ENCODE measurements at places on chromosomes 7 and 10.

DNA sequence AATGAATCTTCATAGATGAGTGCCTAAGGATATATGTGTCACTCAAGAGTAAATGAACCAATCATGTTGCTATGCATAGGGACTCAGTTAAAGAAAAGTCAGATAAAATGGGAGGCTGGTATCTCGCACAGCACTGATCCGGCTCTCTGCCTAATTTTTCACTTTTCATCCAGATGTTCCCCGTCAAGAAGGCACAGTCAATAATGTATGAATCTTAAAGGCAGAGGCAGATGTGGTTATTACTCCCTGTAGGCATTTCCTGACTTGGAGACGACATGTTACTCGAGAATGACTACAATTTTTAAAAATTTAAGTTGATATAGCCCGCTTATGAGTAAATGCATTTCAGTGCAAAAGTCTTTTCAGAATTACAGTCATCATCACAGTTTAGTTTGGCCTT lies 113.6 kb downstream of the TBXAS1 start:
- DNase-seq: no peak

DNA sequence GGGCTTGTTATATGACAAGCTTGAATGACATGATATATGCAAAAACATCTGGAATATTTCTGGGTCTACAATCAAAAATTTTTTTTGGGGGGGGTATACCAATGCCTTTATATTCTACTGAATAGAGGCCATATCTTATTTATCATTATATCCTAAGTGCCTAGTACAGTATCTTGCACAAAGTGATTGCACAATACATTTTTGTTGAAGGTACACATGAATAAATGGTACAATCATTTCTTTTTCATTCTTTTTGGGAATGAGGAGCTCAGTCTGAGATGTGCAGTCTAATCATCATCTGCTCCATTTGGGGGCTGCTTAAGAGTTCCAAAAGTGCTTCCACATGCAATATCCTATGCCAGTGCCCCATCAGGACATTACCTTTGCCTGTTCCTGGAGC lies 214.6 kb downstream of the KIF20B start:
- no peak for DNase-seq

DNA sequence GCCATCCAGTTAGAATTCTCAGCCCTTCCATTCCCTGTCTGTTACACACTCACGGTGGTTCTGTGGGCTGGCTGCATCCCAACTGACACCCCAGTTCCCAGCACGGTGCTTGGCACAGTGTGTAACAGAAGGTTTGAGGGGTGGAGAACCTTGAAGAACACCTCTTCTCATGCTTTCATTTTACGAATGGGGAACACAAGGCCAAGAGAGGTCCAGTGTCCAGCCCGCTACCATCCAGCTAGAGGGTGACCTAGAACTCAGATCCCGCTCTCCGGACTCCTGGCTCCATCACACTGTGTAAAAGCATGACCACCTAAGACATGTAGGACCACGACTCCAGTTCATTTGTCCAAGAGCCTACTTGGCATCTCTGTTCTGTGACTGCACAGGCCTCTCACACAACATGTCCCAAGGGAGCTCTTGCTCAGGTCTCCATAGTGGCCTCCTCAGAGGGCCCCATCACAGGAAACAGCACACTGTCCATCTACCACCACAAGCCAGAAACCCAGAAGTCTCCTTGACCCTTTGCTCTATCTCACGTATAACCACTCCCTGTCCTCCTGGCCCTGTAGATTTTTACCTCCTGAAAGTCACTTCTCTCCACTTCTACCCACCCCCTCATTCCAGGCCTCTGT lies 2.8 kb upstream of the CDH23 start:
- no peak for DNase-seq

DNA sequence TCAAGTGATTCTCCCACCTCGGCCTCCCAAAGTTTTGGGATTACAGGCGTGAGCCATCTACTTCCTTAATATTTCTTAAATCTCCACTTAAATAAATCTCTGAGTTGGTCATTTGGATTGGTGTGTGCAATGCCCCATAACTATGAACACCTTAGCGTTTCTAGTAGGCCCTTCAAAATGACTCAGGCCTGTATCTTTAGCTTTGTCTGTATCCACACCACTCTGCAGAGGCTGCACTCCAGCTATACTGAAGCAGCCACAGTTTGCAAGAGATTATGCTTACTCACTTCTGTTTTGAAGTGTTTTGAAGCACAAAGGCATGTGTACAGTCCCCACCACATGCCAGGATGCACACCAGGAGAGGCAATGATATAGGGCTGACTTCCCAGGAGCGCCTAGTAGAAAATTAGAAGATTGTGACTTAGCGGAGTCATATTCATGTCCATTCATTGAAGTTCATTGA lies 2.4 kb upstream of the ST7 start:
- DNase-seq: no peak

DNA sequence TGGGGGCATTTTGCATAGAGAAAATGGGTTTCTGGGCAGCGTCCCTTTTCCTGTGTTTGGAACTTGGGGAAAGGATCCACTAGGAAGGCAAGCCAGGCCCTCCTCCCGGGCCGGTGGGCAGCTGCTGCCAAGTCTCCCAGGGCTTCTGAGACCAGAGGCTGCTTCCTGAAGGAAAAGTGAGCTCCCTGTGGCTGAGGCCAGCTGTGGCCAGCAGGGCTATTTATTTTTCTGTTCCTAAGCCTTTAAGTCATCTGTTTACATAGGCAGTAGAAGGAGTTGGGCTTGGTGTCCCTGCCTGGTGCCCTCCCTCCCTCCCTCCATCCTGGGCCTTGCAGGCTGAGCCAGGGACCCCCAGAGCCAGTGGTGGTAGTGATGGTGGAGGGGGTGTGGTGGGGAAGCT lies 70.5 kb upstream of the COL13A1 start:
- no peak for DNase-seq

DNA sequence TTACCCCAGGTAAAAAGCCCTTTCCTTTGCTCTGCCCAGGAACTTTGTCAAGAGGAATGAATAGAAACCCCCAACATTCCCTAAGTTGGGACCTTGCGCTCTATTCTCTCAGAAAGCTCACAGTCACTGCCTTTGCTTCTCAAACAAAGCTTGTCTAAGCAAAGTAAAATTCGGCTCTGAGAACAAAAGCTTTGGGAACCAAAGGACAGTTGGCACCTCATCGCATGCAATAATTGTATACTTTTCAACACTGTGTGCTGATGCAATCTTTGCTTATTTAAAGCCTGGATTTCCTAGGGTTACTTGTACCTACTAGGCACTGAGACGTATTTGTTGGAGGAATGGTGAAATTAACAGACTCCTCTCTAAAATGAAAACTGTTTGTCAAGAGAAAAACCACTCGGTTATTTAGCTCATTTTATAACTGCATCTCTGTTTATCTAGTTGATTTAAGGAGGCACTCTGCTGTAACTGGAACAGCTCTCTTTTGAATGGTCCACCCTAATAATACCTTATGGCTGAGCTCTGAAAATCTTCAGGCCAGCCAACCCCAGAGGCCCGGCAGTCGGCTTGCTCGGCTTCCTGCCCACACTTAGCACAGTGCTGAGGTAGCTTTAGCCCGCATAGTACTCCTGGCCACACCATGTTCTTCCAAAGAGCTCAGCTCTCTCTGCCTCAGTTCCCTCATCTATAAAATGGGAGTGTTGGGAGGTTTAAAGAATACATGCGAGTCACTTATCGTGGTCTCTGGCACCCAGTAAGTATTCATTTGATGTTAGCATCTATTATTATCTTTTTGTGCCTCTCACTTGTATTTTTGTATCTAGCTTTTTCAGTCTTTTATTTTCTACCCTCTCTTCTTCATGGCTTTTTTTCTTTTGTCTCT lies 80.2 kb upstream of the PRR15 start:
- no peak for DNase-seq

DNA sequence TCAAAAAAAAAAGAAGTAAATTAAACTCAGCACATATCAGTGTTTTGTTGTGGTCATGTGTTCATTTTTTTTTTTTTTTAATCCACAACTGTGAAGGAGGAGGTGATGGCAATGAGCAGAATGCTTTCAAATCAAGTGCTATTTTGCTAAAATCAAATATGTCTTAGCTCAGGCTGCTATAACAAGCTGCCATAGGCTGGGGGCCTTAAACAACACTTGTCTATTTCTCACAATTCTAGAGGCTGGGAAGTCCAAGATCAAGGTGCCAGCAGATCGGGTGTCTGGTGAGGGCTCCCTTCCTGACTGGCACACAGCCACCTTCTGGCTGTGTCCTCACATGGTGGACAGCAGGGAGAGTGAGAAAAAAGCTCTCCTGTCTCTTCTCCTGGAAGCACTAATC lies 203.9 kb downstream of the FAM107B start:
- DNase-seq: no peak

GRCh38 chr10:85789982-85790789 lies 576.4 kb downstream of the GRID1 start:
- no peak for DNase-seq

GRCh38 chr7:11707606-11708193 lies 124.3 kb downstream of the THSD7A start:
- no peak for DNase-seq

DNA sequence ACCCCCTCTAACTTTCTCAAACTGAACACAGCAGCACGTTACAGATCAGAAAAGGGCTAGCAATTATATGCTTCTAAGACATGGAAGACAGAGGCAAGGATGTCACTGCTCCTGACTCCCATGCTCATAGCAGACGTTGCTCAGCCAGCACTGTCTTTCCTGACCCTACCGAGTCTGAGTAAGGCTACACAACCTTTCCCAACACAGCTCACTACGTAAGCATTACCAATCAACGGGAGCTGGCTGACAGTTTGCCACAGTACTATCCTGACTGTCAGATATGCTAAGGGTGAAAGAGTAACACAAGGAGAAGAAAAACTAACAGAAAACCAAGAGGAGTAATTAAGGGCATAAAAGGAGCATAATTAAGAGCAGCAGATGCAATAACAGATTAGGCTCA lies 171.2 kb downstream of the CHCHD3 start:
- no peak for DNase-seq

DNA sequence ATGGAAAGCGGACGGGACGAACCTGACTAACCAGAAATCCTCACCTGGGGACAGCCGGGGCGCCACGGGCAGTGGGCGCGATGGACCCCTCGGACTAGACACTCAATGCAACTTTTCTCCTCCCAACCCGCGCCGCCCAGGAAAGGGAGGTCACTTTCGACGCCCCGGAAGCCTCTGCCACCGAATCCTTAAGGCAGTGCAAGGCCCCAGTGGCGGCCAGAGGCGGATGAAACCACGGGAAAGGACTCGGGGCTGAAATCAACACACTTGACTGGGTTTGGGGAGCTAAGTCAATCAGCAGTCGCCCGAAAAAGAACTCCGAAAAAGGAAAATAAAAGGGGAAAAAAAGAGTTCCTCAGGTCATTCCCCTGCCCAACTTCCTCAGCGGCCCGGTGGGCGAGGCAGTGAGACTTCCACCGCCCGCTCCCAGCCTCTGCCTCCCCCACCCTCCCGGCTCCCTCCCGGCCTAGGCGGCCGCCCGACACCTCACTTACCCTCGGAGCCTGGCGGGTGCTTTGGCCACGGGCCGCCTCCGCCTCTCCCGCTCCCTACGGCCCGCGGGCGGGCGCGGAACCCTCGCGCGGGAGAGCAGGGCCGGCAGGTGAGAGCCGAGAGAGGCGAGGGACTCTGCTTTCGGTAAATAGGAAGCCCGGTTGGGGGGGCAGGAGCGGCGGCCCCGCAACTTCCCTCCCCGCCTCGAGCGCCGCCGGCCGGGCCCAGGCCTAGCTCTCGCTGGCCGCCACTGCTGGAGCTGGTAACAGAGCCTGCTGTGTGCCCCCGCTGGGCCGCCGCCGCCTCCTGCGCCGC lies 518 bp downstream of the WAPL start:
- no peak for DNase-seq

DNA sequence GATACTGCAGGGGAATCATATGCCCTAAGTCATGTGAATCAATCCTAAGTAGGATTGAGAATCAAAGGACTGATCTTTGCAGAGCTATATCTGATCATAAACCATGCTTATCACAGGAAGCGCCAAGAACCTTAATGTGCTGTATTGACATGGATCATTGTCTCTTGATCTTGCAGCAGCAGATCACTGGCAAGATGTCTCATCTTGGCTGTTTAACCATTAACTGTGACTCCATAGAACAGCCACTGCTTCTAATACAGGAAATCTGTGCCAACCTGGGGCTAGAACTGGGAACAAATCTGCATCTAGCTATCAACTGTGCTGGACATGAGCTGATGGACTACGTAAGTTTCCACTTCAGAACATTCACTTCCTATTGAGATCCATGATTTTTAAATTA lies 21.6 kb downstream of the ENO4 start:
- no peak for DNase-seq

DNA sequence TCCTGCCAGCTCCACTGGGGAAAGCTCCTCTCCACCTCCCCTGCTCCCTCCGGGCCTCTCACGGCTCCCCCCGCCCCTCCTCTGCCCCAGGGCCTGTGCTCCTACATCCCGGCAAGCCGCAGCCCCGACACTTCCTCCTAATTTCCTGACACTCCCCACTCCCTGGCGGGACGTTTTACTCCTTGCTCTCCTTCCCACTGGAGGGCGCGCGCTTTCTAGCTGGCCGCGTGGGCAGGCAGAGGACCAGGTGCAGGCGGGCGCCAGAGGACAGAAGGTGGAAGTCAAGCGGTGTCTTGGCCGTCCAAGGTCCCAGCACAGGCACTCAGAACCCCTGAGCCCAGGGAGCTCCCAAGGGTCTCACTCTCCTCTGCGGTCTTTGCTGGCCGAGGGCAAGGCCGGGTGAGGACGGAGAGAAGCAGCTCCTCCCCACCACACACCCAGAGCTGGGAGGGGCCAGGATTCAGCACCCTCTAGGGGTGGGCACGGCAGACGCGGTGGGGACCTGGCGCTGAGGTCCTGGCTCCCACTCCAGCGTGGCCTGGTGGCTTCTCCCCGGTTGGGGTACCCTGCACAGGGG lies 19.1 kb downstream of the ADAM8 start:
- DNase-seq: no peak

GRCh38 chr10:43997330-43997729 lies 348.6 kb upstream of the ZNF32 start:
- DNase-seq: no peak
